RPMI8226 (cell line): ENCODE measurements at places on chromosomes 2 and 18.

GRCh38 chr18:35045121-35045520 is 3.9 kb downstream of the MAPRE2 start:
- DNase-seq: no peak

GRCh38 chr2:118989481-118989880 is 47.5 kb downstream of the MARCO start:
- no peak for DNase-seq

GRCh38 chr18:31558567-31558966 is 33.1 kb upstream of the TTR start:
- no peak for DNase-seq

DNA sequence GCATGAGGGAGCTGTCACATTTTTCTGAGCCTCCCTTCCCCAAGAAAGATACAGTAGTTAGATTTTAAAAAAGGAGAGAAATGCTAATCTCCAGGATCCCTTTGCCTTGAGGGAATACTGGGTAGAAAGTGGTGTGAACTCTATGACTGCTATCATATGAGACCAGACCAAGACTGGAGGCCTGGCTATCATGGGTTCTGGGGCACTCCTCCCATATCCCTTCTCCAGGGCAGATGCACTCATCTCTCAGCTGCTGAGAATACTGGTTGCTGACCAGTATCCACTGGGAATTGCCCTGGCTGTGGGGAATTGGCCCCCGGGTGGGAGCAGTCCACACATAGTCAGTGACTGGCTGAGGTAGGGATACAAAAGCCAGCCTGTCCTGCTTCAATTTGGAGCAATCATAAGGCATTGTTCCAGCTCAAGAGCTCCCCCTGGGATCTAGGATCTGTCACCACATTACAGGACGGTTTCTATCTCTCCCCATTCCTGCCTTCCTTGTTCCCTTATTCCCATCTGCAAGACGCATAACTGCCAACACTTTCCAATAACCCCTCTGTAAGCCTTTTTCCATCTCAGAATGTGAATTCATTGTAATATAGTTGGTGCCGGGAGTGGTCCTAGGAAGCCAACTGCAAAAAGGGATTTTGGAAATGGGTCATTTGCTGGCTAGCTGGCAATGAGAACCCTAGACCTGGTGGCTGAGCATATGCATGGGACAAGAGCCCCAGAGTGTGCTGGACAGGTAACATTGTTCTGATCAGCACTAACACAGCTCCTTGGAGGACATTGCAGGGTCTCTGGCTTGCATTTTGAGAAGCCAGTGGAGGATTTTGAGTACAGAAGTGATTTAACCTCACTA is 35.4 kb upstream of the REEP1 start:
- DNase-seq: peak; percentile 48

DNA sequence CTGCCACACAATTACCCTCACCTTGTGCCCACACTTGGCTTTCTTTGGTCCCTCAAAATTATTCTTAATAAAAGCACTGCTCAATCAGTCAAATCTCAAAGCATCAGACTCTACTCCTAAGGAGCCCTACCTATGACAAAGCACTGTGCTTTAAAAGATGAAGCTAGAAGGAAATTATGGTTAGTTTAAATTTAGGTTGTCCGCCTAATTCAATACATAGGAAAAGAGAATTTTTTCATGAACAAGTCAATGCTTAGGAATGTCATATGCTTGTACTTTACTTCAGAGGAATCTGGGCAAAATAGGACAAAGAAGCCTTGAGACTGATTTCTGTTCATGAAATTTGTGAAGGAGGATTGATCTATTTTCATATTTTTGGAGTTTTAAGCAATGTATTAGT is 726.4 kb upstream of the CDH2 start:
- DNase-seq: no peak

DNA sequence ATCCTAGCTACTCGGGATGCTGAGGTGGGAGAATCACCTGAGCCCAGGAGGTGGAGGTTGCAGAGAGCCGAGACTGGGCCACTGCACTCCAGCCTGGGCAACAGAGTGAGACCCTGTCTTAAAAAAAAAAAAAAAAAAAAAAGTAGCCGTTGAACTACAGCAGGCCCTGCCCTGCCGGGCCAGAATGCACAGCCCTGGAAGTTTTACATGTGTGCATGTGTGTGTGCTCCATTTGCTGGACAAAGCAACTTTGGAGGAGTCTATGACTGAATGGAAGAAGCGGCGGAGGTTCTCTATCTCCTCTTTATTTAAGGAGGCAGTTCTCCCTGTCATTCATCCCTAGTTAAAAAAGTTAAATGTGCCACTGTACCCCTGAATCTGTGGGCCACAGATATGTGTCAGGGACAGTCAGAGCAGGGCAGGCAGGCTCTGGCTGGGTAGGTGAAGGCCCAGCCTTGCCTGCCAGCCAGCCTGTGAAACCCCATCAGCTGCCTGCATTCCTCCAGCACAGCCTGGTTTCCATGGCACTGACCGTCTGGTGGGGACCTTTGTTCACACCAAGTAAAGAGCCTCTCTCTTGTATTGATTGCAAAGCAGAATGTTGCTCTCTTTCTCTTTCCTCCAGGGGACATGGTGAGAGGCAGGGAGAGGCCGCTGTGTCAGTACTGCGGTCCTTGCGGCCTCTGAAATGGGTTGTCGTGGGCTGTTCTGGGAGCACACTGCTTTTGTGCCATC is 10.9 kb downstream of the LIPG start:
- DNase-seq: no peak

- DNase-seq: no peak
These were observed 734.0 kb upstream of the LINC00305 start for GRCh38 chr18:64882896-64883295.

DNA sequence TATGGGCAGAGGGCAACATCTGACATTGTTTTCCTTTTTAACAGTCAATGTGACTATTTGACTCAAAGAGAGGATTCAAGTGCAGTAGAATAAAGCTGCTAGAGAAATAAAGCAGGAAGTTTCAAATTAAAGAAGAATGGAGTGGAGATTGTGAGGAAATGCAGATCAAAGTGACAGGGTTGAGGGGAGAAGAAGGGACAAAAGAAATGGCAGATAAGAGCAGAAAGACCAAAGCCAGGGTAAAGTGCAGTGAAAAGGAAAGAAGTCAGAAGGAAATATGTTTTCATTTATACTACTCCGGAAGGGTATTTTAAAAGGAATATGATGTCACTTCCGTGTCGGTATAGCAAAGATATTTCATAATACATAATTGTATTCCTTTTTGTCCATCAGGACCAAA is 297.5 kb upstream of the CRIM1 start:
- no peak for DNase-seq

GRCh38 chr18:63476668-63477067 is at the start of gene SERPINB5:
TSS of gene SERPINB5 (plus strand) at chr18:63476958. CDS start at chr18:63484429, 7,471 bp downstream.
- peak; percentile 16 for DNase-seq

DNA sequence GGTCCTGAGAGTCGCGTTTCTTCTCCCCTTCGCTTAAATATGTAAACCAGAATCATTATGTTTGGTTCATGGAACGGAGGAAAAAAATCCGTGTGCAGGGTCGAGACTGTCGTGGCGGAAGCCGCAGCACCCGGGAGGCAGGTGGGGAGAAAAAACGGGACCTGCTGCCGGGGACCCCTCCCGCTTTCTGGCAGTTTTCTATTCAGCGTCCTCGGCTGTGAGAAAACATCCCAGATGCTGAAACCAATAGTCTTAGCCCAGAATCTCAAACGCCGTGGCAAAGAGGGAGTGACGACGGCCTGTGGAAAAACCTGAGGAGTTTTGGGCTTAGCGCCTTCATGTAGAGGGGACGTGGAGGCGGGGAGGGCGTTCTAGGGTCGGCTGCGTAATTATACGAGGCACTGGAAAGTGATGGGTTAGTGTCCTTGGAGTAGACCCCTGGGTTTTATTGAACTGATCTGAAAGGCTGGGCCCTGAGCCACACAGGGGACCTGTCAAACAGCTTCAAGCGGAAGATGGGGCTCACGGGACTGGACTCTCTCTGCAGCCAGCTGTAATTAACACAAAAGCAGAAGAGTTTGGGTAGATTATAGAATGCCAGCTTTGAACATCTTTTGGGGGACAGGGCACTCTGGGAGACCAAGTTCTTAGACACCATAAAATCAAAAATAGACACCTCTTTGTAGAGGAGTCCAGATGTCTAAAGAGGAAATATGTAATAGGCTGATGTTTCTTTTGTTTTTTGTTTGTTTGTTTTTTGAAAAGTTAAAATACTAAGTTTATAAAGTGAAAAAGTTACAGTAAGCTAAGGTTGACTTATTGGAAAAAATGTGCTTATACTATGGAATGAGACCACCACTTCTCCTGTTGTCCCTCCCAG is 834 bp upstream of the BUB1 start:
- peak; percentile 52 for DNase-seq

DNA sequence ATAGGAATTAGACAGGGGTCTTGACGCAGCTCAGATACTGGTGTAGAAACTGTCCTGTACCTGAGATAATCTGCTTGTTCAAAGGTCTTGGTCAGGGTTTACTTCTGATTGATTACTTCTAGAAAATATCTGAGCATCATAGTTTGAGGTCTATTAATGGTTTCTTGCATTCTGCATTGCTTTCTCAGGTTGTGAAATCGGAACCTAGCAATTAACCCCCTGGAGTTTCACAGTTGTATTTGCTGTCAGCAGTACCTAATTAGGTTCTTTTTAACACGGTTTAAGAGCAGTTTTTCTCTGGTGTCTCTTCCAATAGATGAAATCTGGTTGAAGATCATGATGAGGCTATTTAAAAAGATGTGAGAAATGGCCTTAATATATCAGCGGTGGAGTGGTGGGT is 428.6 kb upstream of the SYT4 start:
- DNase-seq: no peak

GRCh38 chr18:71114550-71115210 is 825.8 kb downstream of the SOCS6 start:
- DNase-seq: no peak
